Inflammatory macrophage treated with lipopolysaccharide for 4 hours (primary cell): ENCODE measurements at places on chromosomes 2 and 18.

DNA sequence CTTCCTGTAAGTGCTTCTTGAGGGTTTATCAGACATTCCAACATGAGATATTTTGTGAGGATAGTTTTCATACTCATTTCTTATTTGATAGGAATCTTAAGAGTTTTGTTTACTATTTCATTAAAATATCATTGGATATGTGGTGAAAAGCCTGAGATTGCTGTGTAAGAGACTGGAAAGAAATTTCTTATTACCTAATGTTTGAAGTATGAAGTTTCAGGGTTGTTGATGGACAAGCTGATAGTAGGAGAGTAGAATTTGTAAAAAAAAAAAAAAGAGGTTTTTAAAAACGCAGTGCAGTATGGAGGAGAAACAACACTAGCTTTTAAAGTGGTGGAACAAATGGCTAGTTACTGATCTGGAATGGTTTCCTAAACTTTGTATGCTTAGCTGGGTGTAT is 7.7 kb downstream of the EPB41L5 start:
- DNase-seq: no peak

DNA sequence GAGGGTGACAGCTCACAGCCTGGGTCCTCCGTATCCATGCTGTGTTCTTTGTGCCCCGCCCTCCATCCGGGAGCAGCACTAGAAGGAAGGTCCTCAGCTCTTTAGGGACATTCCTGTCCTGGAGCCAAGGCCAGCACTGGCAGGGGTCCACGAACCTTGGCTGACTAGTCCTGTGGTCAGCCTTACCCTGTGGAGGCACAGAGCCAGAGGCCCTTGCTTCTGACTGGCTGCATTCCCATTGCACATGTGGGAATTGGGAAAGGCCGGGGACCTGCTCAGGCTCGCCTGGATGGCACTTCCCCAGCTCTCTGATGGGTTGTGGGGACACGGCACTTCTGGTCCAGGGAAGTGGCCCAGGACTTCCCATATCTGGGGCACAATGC is 24.9 kb upstream of the RHOB start:
- no peak for DNase-seq

GRCh38 chr2:166067229-166067628 is 60.6 kb downstream of the SCN1A start:
- peak; percentile 80 for DNase-seq

- no peak for DNase-seq
Observed at GRCh38 chr2:239956818-239957261, 68.3 kb downstream of the NDUFA10 start.

DNA sequence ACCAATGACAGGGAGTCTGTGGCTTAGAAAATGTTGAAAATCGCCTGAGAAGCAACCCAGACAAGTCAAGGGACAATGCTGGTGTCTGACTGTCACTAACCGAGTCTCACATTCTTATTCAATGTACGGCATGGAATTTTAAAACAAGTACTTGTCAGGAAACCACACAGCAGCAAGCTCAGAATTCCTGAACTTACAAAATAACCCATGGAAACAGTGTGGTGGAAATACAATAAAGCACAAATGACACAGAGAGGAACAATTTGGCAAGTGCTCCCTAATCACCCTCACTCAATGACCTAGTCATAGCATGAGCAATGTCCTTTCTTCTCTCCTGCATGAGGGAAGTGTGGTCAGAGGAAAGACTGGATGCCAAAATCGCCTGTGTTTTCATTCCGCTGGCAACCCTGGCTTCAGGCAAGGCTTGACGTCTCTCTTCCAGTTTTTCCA is 154.0 kb downstream of the SATB2 start:
- DNase-seq: no peak

- peak; percentile 63 for DNase-seq
Observed at GRCh38 chr18:10490401-10491165, 35.2 kb upstream of the NAPG start.

GRCh38 chr2:172639823-172640222 is 83.9 kb downstream of the PDK1 start:
- DNase-seq: peak; percentile 10

DNA sequence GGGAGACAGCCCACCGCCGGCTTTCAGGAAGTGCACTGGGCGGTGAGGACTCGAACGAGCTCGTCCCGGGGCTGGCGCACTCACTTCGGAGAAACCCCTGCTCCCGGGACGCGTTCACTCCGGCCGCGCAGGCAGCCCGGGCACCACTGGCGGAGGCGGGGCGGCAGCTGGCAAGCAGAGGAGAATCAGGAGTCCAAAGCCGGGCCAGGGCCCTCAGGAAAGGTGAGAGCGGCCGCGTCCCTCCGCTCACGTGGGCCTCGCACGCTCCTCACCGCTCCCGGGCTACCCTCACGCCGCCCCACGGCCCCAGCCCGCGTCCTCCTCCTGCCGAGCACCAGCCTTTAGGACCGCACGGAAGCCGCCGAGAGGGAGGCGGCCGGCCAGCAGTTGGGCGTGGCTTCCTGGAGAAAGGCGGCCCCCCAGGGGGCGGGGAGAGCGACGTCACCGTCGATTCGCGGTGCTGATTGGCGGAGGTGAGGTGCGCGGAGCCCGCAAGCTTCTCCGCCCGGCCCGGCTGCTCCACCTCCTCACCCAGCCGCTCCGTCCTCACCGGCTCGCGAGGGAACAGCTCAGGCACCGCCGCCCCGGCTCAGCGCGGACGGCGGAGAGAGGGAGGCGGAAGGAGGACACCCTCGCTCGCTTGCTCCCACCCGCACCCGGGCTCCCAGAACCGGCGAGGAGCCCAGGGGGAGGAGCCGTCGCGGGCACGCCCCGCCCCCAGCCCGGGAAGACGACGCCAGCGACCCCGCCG is at the start of gene ZCCHC2:
ZCCHC2 (plus strand) TSS at position 522 of the 751 bp plus-strand sequence. CDS start 400 bp downstream, outside the sequence.
- DNase-seq: peak; percentile 98

DNA sequence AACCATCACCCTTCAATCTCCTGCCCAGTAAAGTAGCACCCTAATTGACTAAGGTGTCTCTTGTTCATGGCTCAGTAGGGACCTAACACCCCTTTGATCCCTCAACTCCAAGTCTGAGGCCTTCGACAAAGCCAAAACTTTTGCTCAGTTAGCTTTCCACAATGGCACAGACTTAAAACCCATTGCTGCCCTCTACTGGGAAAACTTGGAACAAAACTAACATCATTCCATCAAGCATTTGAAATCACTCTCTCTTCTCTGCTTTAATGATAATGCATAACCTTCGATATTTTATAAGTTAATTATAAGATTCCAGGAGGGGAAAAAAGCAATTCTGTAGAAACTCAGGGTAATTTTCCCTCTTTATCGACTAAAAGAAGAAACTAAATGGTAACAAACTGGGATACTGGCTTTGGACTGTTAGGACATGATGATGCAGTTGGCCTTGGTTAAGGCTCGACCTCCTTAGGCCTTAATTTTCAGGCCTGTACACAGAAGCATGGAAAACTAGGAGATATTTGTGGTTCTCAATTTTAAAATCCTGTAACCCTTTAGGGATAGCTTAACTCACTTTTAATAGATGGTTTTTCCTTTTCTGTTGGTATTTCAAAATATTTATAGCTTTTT is 127.8 kb downstream of the STK39 start:
- DNase-seq: peak; percentile 65

GRCh38 chr2:77484026-77484425 is 38.1 kb downstream of the LRRTM4 start:
- no peak for DNase-seq

- peak; percentile 23 for DNase-seq
Observed at GRCh38 chr2:74250189-74250631, 51.8 kb downstream of the MTHFD2 start.

- DNase-seq: no peak
Observed at GRCh38 chr2:75087736-75088135, 111.6 kb downstream of the TACR1 start.

- DNase-seq: peak; percentile 61
Observed at GRCh38 chr2:128710729-128711128, 392.1 kb upstream of the HS6ST1 start.

DNA sequence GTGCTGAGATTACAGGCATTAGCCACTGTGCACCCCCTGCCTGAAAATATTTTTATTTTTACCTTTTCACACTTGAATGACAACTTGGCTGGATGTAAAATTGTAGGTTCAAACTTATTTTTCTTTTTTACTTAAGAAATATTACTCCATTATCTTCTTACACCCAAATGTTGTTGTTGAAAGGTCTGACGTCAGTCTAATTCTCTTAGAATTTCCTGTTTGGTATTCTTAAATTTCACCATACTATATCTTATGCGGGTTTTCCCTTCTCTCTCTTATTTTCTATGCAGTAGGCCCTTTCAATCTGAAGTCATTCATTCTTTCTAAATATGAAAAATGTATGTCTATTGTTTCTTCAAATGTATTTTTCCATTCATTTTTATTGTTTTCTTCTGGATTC is 29.1 kb upstream of the RAB11FIP5 start:
- DNase-seq: peak; percentile 40

DNA sequence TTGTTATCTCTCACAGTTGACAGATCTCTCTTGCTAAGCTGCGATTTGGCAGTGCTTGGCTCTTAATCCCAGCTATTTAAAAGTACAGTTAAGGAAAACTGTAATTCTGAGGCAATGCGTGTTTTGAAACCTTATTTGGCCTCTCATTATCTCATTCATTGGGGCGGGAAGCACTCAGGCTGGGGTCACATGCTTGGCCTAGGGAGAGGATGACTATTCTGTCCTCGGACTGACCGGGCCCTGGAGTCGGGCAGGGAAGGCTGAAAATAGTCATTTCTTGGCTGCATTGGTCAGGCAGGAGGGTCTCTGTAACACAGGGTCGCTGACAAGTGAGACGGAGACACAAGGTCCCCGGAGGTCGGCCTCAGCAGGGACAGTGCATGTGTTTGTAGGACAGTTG is 20.2 kb upstream of the EMILIN2 start:
- peak; percentile 58 for DNase-seq

DNA sequence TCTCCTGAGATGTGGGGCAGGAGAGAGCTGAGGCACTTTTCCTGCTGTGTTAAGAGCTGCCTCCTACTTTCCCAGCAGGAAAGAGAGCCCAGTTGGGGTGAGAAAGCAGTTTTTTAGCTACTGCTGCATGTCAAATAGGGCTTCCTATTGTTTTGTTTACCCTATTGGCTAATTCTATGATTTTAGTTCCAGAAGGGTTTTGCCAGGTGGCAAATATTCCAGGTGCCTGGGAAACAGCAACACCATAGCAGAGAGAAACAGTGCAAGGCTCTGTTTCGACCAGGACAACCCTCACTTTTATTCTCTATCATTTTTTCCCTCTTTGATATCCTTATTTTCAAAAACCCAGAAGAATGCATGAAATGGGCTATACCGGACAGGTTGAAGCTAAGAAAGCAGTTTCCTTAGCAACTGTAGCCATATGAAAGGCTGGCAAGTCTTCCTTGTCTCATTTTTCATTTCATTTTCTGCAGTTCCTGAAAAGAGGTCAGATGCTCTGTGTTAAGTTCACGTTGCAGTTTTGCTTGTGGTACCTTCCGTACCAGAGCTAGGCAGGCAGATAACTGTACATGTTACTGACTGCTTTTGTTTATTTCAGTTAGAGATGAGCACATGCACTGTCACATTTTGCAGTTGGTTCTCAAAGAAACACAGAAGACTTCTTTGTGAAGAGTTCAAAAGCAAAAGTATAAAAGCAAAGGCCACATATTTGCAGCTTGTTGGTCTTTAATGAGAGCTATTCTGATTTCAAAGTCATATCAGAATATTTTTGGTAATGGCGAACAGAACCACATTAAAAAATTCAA is 84.8 kb downstream of the AQP4 start:
- no peak for DNase-seq

DNA sequence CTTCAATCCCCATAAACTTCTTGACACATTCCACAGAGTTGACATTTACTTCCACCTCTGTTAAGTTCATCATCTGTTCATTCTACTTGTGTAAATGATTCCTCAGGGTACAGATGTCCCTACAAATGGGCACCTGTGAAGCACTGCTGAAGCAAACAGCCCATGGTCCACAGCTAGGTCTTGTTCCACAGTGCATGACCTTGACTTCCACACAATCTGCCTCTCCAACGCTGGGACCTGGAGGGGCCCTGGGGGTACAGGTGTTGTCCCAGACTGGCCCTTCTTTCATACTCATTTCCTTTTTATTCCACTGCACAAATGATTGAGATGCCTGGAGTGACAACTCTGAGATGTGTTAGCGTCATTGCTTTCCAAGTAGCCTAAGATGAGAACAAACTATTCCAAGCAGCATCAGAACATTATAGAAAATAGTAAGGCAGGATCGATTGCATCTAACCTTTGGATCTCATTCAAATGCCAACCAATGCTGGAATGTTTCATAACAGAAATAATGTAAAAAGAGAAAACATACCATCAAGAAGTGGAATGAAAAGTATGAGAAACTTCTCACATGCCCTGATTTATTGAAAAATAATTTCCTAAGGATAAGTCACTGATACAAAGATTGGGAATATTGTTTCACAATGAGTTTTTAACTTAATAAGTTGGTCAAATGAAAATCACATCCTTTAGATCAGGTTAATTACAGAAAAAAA is 31.2 kb downstream of the PIEZO2 start:
- DNase-seq: no peak

DNA sequence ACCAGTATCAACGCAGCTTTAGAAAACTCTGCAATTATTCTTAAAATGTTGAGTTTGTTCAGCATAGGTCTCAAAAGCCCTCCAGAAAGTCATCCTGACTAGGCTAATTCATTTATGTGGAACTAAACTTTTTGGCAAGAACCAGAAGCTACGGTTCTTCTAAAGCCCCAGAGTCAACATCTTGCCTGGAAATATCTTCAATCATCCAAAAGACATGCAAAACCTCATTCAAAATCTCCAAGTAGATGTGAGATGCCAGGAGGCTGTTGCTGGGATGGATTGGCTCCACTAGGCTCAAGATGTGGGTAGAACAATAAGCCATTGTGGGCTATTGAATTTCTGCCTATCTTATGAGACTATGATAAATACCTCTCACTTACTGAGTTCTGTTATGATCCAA is 2.1 kb upstream of the SCG2 start:
- no peak for DNase-seq

DNA sequence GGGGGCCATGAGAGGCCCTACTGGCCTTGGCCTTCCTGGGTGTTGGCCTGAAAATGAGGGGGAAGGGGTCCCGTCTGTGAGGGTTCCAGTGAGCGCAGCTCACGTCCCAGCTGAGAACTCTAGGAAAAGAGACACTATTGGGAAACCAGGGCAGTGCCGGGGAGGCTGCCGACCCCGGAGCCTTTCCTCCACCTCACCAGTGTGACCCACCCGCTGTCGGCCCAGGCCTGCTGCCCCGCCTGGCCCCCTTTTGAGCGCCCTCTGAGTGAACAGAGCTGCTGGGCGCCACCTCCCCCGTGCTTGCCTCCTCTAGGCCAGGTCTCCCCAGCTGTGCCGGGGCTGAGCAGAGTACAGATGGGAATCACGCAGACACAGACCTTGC is 17.5 kb upstream of the ARHGEF4 start:
- DNase-seq: no peak

DNA sequence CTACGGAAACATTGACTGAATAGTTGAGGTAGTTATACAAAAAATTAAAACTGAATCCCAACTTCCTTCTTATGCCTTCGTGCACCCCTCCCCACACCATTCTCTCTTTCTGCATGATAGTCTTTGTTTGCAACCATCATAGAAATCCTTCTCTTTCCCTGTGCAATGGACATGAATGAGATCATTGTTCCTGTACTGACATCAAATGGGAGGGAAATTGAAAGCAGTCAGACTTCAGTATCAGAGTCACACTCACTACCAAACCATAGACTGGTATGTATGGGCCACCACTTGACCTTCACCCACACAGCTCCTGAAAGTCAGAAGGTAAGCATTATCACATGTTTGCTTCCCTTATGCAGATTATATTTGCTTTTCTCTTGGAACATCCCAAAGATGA is 782.8 kb downstream of the BCL11A start:
- DNase-seq: no peak

- no peak for DNase-seq
Observed at GRCh38 chr2:47638430-47638829, 144.5 kb upstream of the MSH6 start.
